ENCODE measurements at places on chromosomes 7 and 10. TPM values are rescaled to one million over a fixed set of nuclear protein-coding genes. Genes with fewer than 3 reads are reported as not detected.

Gene PPP1R17
- not detected for total RNA-seq

Gene NUTM2B
- 1.5 TPM for total RNA-seq

Gene MACROH2A2
- total RNA-seq, result 2.9 TPM

Gene PNLIP
- not detected for total RNA-seq

Gene CLCN1
- not detected for total RNA-seq
